Suprapubic skin (tissue), 4 donors: ENCODE measurements at places on chromosomes 6 and 20. TPM values are rescaled to one million over a fixed set of nuclear protein-coding genes. Genes with fewer than 3 reads are reported as not detected.
A peak's percentile ranks its signal among the peaks of the same experiment; 100 is the strongest.

DNA sequence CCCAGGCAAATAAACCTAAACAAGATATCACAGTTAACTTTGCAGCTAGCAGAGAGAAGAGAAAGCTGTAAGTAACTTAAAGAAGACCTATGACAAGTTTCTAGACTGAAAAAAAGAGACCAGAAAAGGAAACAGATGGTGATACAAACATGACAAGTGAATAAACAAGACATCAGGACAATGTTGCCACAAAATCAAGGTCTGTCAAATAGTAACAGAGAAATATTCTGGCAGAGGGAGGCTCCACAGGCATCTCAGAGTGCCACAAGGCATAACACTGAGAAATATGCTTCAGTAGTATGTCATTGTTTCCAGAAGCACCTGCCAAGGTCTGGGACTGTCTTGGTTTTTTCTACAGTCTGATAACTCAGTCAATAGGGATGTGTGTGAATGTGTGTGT lies 332.2 kb downstream of the KHDRBS2 start:
- no peaks in the 10 kb centered on the region for H3K27me3 ChIP-seq
- no peaks in the 10 kb centered on the region for H3K4me1 ChIP-seq
- DNase-seq = no peak

DNA sequence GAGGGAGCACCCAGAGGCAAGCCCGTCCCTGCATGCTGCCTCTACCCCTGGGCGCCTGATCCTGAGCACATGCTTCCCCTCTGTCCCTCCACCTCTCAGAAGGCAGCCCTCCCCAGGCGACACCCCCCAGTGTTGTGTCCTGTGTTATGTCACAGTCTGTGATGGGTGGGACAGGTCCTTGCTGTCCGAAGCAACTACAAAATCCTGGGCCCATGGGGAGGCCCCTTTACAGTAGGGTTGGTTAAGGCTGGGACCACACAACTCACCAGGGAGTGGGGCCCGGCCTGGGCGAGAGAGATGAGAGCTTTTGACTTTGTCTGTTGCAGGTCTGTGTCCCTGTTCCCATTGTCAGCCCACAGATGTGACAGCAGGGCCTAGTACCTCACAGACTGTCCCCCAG lies 78.0 kb downstream of the DHX35 start:
- no peak for DNase-seq
- H3K4me1 ChIP-seq = peaks cover 8% of the 10 kb centered on the region
- H3K36me3 ChIP-seq = peaks cover 52% of the 10 kb centered on the region
- no peaks in the 10 kb centered on the region for H3K27me3 ChIP-seq
- no peak overlapping the region for H3K4me3 ChIP-seq

DNA sequence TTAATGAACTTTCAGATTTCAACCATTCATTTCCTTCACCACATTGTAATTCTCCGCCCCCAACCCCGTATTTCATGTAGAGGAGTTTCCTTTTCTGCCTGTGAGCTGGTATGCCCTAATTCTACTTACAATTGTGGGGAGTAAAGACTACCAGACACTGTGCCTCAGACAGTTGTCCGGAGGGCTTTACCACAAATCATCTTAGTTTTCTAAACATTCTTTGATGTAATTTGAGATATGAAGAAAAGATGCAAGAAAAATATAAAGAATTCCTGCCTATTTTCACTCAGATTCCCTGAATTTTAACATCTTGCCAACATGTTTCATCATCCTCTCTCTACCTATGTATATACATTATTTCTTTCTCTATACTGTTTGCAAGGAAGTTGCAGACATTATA lies 28.3 kb upstream of the LOC128125822 start:
- no peaks in the 10 kb centered on the region for H3K36me3 ChIP-seq
- no peak overlapping the region for H3K27ac ChIP-seq
- no peaks in the 10 kb centered on the region for H3K27me3 ChIP-seq
- H3K4me1 ChIP-seq = no peaks in the 10 kb centered on the region
- DNase-seq = no peak

DNA sequence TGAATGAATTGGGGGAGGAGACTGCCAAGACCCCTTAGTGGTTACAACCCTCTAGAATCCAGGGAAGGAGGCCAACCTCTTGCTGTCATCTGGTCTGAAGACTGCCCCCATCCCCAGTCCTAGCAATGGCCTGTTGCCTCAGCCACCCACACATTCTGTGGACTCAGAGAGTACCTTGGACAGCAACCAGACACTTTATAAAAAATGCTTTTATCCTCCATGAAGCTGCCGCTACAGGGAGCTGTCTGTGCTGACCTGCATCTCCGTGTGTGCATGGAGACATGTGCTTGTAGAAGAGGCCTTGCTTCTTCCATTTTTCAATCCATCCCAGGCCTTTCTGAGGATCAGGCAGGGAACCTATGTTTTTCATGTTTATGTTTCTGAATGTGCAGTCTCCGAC lies 15.2 kb downstream of the CDH22 start:
- no peaks in the 10 kb centered on the region for H3K4me1 ChIP-seq
- H3K27me3 ChIP-seq = peaks cover 48% of the 10 kb centered on the region
- H3K36me3 ChIP-seq = no peaks in the 10 kb centered on the region
- H3K4me3 ChIP-seq = no peak overlapping the region

DNA sequence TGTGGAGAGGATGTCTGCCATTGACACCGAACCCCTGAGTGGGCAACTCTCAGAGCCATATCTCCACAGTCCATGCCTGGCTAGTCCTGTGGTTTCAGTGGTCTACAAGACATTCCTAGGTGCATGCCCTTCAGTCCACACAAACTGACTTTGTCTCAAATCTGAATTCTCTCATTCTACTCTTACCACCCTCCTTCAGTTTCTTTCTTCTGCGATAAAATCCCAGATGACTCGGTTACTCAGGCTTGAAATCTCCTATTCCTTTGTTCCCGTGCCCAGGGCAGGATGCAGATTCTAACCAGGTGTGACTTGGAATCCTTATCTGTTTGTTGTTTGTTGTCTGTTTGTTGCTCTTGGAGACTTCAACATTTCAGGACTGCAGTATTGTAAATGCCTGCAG lies 9.3 kb downstream of the CDS2 start:
- no peak overlapping the region for H3K4me3 ChIP-seq
- no peak for DNase-seq
- no peaks in the 10 kb centered on the region for H3K36me3 ChIP-seq
- peaks cover 29% of the 10 kb centered on the region for H3K4me1 ChIP-seq
- H3K27me3 ChIP-seq = no peaks in the 10 kb centered on the region

DNA sequence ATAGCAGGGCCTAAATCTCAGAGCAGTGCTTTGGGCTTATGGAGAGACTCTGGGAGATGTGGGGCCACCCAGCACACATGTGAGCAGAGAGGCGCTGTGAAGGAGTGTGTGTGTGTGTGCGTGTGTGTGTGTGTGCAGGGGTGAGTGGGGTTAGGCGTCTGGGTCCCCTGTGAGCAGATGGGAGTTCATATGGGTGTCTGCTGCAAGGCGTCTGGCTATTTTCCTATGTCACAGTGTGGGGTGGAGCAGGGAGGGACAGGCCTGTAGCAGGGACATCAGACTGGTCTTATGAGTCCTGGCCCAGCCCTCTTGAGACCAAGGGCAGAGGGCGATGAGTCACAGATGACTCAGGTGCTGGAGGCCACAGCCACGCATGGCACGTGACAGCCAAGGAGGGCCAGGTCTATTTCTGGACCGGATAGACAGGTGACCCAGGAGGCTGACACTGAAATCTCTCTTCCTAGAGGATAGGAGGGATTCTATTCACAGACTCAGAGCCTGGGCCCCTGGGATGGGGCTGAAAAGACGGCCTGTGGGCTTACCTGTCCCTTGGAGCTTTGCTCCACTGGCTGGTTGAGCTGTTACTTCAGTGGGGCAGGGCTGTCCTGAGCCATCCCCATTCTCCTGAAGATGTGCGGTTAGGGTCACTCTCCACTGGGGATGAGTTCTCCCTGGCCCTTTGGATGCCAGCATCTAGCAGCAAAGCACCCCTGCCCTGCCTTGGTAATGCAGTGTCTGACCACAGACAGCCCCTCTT lies 28.9 kb downstream of the VEGFA start:
- no peak overlapping the region for H3K4me3 ChIP-seq
- peaks cover 32% of the 10 kb centered on the region for H3K4me1 ChIP-seq
- no peak overlapping the region for H3K27ac ChIP-seq
- H3K36me3 ChIP-seq = no peaks in the 10 kb centered on the region

DNA sequence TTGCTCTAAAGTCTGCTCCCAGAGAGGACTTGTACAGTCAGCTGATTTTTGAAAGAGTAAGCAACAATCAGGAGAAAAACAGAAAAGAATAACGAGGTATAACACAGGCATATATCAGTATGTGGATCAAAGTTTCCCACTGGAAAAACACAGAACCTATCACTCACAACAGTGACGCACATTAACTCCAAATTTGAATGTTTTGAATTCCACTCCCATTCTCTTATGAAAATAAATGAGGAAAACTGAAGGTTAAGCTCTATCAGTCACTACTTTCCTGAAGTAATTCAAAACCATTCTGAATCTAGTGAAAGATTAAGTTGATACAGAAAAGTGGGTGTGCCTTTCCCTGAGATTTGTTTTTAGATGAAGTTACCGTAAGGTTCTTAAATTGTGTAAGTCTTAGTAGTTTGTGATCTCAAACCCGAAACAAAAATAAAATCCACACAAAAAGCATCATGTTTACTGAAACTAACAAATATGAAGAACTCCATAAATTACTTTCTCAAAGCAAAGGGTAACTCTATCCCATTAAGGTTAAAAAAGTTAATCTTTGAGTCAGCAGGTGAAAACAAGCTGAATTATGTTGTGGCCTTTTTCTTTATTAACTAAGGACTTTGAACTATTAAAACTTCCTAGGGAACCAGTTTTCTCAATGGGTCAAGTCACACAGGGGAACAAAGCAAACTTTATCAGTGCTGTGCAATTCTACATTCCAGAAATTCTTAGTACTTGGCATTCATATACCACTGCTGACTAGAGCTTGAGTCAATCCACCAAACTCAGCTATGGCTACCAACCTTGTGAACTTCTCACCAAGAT lies 115.7 kb downstream of the OGFRL1 start:
- H3K4me3 ChIP-seq = no peak overlapping the region
- peak overlapping the region; percentile 30 for H3K27ac ChIP-seq

DNA sequence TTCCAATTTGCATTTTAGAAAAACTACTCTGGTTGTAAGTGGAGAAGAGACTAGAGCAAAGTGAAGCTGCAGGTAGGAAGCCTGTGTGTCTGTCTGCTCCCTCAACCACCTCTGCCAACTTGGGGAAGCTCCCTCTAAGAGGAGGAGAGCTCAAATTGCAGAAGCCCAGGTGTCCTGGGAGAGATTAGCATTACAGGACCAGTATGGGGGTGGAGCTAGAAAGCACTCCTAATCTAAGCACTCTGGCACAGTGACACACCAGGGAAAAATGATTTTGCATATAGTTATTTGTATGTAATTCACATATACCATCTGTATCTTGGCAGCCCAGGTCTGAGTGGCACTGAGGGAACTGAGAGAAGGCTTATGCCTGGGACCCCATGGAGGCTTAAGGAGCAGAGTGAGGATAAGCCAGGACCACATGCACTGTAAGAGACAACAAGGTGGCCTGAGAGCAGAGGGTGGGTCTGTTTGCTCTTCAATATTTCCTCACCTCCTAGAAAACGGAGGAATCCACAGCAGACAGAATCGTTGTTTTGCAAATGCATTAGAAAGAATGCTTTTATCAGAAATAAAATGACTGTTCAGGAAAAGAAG lies 13.6 kb downstream of the GSTA2 start:
- DNase-seq = no peak
- H3K4me1 ChIP-seq = no peaks in the 10 kb centered on the region
- no peak overlapping the region for H3K27ac ChIP-seq
- no peaks in the 10 kb centered on the region for H3K27me3 ChIP-seq
- H3K4me3 ChIP-seq = no peak overlapping the region

- peaks cover 4% of the 10 kb centered on the region for H3K36me3 ChIP-seq
- no peak overlapping the region for H3K4me3 ChIP-seq
- peaks cover 49% of the 10 kb centered on the region for H3K4me1 ChIP-seq
- H3K27ac ChIP-seq = peak overlapping the region; percentile 78
- no peak for DNase-seq
Observed at GRCh38 chr6:129500958-129501739, 208.8 kb downstream of the ARHGAP18 start.

- no peak overlapping the region for H3K4me3 ChIP-seq
- no peaks in the 10 kb centered on the region for H3K36me3 ChIP-seq
- no peak for DNase-seq
- H3K4me1 ChIP-seq = peaks cover 4% of the 10 kb centered on the region
- no peaks in the 10 kb centered on the region for H3K27me3 ChIP-seq
Observed at GRCh38 chr20:46917155-46917554, 22.5 kb downstream of the EYA2 start.

- H3K27me3 ChIP-seq = no peaks in the 10 kb centered on the region
- H3K27ac ChIP-seq = no peak overlapping the region
- no peak overlapping the region for H3K4me3 ChIP-seq
- DNase-seq = no peak
Observed at GRCh38 chr6:72911463-72912155, 289.7 kb downstream of the KCNQ5 start.

GRCh38 chr6:107666981-107667601 lies 157.0 kb downstream of the SCML4 start:
- DNase-seq = no peak
- no peak overlapping the region for H3K27ac ChIP-seq
- H3K4me1 ChIP-seq = peaks cover 6% of the 10 kb centered on the region

DNA sequence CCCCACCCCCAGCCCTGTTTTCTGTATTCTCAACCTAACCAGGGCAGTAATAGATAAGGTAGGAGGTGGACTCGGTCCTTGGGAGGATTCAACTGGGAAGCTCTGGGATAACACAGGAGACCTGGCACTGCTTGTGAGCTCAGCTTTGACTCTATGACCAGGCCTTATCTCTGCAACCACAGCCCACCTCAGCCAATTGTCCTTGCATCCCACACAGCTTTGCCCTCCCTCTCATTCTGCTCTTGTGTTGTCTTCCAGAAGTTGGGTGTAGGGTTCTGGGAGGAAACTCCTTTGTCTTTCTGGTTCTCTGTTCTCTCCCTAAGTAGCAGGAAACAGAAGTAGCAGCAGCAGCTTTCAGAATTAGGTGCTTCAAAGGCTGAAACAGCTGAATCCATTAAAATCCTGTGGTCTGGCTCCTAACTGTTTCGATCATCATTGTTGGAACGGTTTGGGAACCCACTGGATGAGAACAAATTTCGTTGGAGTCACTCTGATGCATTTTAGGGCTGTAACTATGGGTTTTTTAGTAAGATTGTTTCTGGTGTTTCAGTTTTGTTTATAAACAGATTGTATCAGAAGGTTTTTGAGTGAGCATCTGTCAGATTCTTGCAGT lies 32.4 kb upstream of the SNX9 start:
- no peak overlapping the region for H3K4me3 ChIP-seq
- DNase-seq = no peak
- H3K36me3 ChIP-seq = no peaks in the 10 kb centered on the region
- H3K4me1 ChIP-seq = peaks cover 2% of the 10 kb centered on the region

- no peaks in the 10 kb centered on the region for H3K36me3 ChIP-seq
- peak within 1 kb of the TSS; percentile 15 for H3K4me3 ChIP-seq
- no peaks in the 10 kb centered on the region for H3K4me1 ChIP-seq
- no peak within 1 kb of the TSS for H3K27ac ChIP-seq
- H3K27me3 ChIP-seq = peaks cover 12% of the 10 kb centered on the region
Observed at GRCh38 chr20:31845300-31845863, at the start of gene FOXS1. FOXS1 (minus strand) TSS chr20:31845604; CDS start chr20:31845542, 62 bp downstream.

- H3K27me3 ChIP-seq = peaks cover 21% of the 10 kb centered on the region
- H3K4me3 ChIP-seq = peak overlapping the region; percentile 80
- H3K36me3 ChIP-seq = no peaks in the 10 kb centered on the region
- DNase-seq = peak; percentile 82
Observed at GRCh38 chr6:130366107-130367005, 539 bp downstream of the TMEM200A start.

GRCh38 chr20:45857882-45858216 lies 435 bp downstream of the ZSWIM3 start:
- peaks cover 8% of the 10 kb centered on the region for H3K36me3 ChIP-seq
- H3K4me3 ChIP-seq = peak overlapping the region; percentile 79
- DNase-seq = no peak
- peaks cover 32% of the 10 kb centered on the region for H3K4me1 ChIP-seq
- peak overlapping the region; percentile 52 for H3K27ac ChIP-seq

SLC35F1 gene
- total RNA-seq = 1.1 TPM

GPX5 gene
- total RNA-seq = not detected

TXLNB gene
- total RNA-seq = 0.26 TPM

NOTCH4 gene
- total RNA-seq = 10.6 TPM

PRICKLE4 gene
- total RNA-seq = not detected

GPRC6A gene
- not detected for total RNA-seq

PRSS35 gene
- not detected for total RNA-seq
